Testis (tissue), 5 donors: ENCODE measurements at places on chromosomes 5 and 9. TPM values are rescaled to one million over a fixed set of nuclear protein-coding genes. Genes with fewer than 3 reads are reported as not detected.

The C9orf50 gene
- total RNA-seq = 3.7 TPM

The HRCT1 gene
- 2.5 TPM for total RNA-seq

The FKBP15 gene
- 23.5 TPM for total RNA-seq

The POLE3 gene
- total RNA-seq = 93.3 TPM

The AQP7 gene
- 19.1 TPM for total RNA-seq

The FOXE1 gene
- 1.1 TPM for total RNA-seq

The SLC25A2 gene
- 4.0 TPM for total RNA-seq

The TPPP gene
- 2.9 TPM for total RNA-seq

The RAB3C gene
- total RNA-seq = 0.47 TPM

The CEL gene
- total RNA-seq = 2.4 TPM

The CD14 gene
- 41.1 TPM for total RNA-seq

The TRIM36 gene
- 106 TPM for total RNA-seq

The HEMGN gene
- 11.8 TPM for total RNA-seq

The NOL8 gene
- total RNA-seq = 60.5 TPM

The POLR3G gene
- total RNA-seq = 13.4 TPM

The LECT2 gene
- total RNA-seq = 0.87 TPM

The BAAT gene
- not detected for total RNA-seq

The COL23A1 gene
- total RNA-seq = 5.5 TPM

The G3BP1 gene
- total RNA-seq = 112 TPM

The TUSC1 gene
- 27.2 TPM for total RNA-seq

The RLN2 gene
- 1.7 TPM for total RNA-seq

The MEGF10 gene
- 5.1 TPM for total RNA-seq
